ENCODE measurements at places on chromosomes 3 and 15.

DNA sequence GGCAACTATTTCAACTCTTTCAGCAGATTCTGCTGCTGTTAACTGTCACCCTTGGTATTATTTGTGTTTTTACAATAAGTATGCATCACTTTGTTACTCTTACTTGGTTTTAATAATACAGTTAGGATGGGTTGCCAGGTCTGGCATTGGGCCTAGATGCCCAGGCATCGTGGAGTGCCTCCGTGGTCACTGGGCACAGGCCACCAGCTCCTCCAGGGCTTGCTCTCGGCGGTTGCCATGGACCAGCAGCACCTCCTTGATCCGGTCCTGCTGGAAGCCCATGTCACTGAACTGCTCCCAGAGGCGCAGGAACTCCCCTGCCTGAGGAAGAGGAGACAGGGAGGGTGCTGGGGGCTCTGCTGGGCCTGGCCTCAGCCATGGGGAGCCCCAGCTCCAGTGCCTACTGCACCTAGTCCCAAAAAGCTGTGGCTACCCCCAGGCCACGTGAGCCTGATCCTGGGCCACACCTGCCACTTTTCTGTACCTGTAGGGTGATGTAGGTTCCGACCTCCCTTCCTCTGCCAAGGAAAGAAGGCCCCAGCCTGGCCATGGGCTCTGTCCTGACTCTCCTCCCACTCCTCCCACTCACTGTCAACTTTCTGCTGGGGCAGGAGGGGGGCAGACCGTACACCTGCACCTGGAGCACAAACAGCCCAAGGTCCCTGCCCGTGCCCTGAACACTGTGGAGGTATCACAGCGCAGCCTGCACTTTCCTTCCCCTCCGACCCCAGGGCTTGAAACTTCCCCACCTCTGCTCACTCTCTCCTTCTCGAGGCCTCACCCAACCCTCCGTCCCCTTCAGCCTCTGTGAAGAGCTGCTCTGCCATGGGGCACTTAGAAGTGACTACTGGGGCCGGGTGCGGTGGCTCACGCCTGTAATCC lies 16.6 kb downstream of the KBTBD13 start:
- DNase-seq = no peak

- DNase-seq = no peak
Observed at GRCh38 chr3:70245746-70246525, 66.5 kb downstream of the MDFIC2 start.

GRCh38 chr15:27514526-27514925 lies 543.5 kb downstream of the GABRG3 start:
- DNase-seq = no peak

DNA sequence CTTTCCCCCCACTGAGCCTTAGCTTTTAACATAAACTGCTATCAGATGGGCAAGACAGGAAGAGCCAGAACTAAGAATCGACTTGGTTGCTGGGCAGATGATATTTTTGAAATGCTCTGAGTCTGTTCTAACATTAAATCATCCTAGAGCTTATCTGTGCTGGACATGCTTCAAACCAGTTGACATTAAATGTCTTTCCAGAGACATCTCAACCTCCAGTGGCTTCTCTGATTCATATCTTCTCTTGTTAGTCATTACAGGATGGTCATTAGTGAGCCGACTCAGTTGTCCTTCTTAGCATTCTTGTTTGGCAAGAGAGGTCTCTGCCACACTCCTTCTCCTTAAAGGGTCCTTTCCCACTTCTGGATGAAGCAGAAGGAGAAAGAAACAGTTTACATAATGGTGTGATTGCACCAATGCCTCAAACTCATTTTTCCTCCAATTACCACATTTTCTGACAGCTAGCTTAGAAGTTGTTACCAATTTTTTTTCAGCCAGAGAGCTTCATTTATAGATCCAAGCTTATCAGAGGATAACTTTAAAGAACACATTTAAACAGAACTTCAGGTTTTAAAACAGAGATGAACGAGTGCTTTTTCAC lies 21.7 kb upstream of the SYN2 start:
- no peak for DNase-seq

DNA sequence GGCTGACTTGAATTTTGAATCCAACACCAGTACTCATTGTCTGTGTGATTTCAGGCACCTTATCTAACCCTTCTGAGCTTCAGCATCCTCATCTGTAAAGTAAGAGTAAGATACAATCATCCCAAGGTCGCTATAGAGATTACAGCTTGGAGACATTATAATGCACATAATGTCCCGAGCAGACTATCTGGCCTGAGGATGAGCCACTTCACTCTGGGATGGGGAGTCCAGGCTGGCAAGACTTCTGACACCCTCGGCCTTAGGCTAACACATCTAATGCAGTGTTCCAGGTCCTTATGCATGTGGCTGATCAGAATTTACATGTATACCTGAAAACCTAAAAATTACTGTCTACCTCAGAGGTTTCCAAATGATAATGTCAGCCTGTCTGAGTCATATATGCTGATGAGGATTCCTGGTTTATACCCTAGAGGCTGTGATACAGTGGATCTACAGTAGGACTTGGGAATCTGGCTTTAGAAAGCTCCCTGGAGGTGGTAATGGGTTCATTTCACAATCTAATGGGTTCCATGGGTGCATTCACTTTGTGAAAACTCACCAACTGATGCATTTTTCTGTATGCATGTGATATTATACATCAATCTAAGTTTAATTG lies 229.0 kb upstream of the SLCO3A1 start:
- no peak for DNase-seq

DNA sequence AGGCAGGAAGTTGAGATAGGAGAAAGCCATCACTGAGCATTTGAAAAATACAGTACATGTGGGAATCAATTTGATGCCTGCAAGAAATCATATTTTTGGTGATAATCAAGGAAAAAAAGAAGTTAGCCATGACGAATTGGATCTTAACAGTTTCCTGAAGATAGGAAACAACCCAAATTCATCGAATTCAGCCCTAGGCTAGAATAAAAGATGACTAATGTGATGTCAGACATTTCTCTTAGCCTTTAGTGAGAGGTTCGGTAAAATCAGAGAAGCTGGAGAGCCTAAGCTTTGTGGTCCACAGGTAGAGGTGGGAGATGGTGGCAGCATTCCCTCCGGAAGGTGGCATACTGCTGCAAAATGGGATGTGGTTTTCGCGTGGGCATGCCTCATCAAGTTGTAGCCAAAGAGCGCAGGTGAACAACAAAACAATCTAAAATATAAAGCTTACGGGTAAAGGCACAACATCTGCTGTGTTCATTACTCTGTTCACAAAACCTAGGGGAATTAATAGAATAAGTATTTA lies 144.1 kb upstream of the ALCAM start:
- no peak for DNase-seq

GRCh38 chr3:12840591-12841148 lies 695 bp downstream of the RPL32 start:
- DNase-seq = no peak

- DNase-seq = no peak
Observed at GRCh38 chr15:48089702-48090101, 31.1 kb upstream of the SLC24A5 start.

GRCh38 chr15:92082006-92082843 lies 228.7 kb downstream of the SLCO3A1 start:
- peak; percentile 21 for DNase-seq

DNA sequence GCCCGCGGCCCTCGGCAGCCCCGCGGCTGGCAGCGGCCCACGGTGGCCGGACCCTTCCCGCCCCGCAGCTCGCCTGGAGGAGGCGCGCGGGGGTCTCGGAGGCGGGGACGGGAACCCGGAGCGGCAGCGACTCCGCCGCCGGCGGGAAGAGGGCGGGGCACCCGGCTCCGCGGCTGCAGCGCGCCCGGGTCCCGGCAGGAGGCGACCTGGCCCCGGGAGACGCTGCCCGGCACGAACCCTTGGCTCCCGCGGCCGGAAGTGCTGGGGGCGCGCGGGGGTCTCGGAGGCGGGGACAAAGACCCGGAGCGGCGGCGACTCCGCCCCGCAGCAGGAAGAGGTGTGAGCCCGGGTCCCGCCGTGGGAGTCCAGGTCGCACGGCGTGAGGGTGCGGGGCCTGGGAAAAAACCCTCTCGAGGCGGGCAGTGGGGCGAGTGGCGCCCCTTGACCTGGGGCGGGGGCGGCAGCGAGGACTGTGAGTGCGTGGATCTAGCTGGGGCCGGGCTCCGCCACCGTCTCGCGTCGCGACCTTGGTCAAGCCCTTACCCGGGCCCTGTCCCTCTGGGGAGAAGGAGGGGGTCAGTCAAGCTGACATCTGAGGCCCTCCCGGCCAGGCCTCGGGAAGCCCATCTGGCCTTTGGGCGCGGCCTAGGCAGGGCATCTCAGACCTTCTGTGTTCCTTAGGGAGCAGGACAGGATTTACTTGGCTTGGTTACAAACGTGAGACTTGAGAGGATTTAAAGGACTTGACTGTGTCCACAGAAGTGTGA lies at the start of gene CIB2:
CIB2 (minus strand) TSS at position 151 of the 767 bp plus-strand sequence. CDS start 230 bp downstream, outside the sequence.
- DNase-seq = peak; percentile 55

DNA sequence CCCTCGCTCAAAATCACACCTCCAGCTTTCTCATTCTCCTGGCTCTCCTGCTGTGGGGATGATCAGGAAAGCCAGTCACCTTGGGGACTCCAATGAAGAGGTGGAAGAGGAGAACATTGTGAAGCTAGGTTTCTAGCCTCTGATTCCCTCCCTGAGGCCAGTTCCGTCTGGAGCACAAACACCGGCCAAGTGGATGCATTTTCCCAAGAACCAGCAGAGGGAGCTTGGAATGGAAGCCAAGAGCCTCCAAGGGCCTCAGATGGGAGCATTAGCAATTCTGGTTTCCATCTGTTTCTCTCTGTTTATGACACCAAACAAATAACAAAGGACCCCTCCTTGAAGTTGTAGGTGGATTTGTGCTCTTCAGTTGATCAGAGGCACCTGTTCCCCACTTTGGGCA lies 40.6 kb upstream of the NMNAT3 start:
- DNase-seq = no peak

DNA sequence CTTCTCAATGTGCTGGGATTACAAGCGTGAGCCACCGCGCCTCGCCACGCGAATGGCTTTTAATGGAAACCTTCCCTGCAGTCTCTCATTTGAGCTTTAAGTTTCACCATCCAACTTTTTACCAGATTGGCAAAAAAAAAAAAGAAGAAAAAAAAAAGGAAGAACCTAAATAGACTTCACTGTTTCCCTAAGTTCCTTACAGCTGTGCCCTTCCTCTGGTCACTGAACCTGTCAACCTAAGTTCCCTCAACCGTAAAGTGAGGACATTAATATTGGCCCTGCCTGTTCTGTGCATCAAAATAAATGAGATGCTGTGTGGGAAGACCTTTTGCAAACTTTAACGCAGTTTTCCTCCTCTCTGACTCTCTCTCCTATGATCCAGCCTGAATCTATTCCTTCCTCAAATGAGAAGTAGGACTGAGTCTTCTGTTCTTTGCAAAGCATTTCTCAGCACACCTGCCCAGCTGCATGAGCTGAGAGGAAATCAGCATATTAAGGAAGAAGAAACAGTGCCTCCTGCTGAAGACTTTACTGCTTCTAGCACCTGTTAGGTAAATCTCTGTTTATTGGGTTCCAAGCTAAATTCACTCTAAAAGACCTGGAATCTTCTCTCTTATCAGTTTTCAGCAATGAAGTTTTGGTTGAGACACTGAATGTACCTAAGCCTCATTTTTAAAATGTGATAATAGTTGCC lies 99.6 kb upstream of the ETV5 start:
- DNase-seq = no peak

GRCh38 chr15:69939513-69940440 lies 157.9 kb downstream of the TLE3 start:
- no peak for DNase-seq

DNA sequence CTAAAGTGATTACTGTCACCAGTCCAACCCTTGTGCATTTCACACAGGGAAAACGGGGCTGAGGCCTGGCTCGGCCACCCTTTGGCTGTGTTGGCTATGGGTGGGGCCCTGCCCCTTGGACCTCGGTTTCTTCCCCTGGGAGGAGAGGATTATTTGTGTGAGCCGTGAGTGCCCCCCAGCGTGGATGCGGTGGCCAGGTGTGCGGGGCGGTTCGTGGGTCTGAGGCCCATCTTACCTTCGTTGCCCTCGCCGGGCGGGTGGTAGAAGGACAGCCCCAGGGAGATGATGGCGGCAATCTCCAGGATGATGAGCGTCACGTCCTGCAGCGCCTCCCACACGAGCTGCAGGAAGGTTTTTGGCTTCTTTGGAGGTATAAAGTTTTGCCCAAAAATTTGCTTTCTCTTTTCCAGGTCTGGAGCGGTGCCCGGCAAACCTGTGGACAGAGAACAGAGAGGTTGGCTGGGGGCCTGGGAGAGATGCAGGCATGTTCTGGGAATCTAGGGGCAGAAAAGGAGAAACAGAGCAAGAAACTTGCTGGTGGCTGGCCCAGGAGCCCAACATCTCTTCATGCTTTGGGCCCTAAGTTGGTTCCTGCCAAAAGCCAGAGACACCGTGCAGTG lies 89.6 kb upstream of the SEC13 start:
- no peak for DNase-seq

DNA sequence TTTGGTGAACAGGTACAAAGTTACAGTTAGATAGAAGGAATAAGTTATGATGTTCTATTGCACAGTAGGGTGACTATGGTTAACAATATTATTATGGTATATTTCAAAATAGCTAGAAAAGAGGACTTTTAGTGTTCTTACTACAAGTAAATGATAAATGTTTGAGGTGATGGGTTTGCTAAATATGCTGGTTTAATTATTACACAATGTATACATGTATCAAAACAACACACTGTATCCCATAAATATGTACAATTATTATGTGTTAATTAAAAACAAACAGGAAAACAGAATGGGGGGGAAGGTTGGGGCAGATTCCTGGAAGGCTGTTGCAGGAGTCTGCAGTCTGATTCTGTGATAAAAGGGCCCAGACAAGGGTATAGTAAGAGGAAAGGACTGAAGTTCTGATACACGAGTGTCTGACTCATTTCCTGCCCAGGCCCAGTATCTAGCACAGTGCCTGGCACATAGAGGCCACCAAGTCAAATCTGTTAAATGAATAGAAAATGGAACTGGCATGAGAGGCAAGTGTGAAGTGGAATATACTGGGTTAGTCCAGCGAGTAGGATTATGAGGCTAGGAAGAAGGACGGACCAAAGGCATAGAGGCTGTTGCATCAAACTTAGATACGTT lies 7.2 kb upstream of the ENTPD3 start:
- no peak for DNase-seq
